ENCODE measurements at places on chromosomes 1 and 21. TPM values are rescaled to one million over a fixed set of nuclear protein-coding genes. Genes with fewer than 3 reads are reported as not detected.
A peak's percentile ranks its signal among the peaks of the same experiment; 100 is the strongest.

- no peak for DNase-seq
- H3K27me3 ChIP-seq: no peaks in the 10 kb centered on the region
- H3K27ac ChIP-seq: no peak overlapping the region
These were observed 110.9 kb downstream of the TOMM20 start for GRCh38 chr1:235017719-235018118.

- no peaks in the 10 kb centered on the region for H3K27me3 ChIP-seq
- peaks cover 55% of the 10 kb centered on the region for H3K4me1 ChIP-seq
- H3K27ac ChIP-seq: peak overlapping the region; percentile 50
- H3K4me3 ChIP-seq: no peak overlapping the region
- no peak for DNase-seq
- no peaks in the 10 kb centered on the region for H3K36me3 ChIP-seq
These were observed 24.0 kb downstream of the ECE1 start for GRCh38 chr1:21266119-21266774.

- no peak overlapping the region for H3K4me3 ChIP-seq
- no peak for DNase-seq
- no peaks in the 10 kb centered on the region for H3K36me3 ChIP-seq
- no peaks in the 10 kb centered on the region for H3K27me3 ChIP-seq
These were observed 71.0 kb upstream of the CACHD1 start for GRCh38 chr1:64398936-64399335.

- H3K27ac ChIP-seq: no peak overlapping the region
- no peak for DNase-seq
- no peaks in the 10 kb centered on the region for H3K27me3 ChIP-seq
- H3K36me3 ChIP-seq: no peaks in the 10 kb centered on the region
- H3K4me1 ChIP-seq: no peaks in the 10 kb centered on the region
These were observed 505.2 kb upstream of the ZRANB2 start for GRCh38 chr1:71586030-71586429.

DNA sequence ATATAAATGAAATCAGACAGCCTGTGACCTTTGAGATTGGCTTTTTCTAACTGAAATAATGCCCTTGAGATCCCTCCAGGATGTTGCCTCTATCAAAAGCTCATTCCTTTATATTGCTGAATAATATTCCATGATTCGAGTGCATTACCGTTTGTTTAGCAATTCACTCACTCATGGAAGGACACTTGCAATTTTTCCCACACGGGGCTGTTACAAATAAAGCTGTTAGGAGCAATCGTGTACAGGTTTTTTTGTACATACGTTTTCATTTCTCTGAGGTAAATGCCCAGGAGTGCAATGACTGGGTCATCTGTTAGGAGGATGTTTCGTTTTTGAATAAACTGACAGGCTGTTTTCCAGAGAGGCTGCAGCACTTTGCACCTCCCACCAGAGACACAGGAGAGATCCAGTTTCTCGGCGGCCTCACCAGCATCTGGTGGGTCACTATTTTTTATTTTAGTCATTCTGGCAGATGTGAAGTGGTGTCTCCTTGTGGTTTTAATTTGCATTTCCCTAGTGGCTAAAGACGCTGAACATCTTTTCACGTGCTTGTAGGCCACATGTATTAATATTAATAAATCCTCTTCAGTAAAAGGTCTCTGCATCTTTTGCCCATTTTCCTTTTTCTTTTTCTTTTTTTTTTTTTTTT lies 11.0 kb downstream of the PRDM15 start:
- H3K27ac ChIP-seq: no peak overlapping the region
- H3K36me3 ChIP-seq: no peaks in the 10 kb centered on the region
- DNase-seq: no peak
- no peaks in the 10 kb centered on the region for H3K4me1 ChIP-seq

The THEM5 gene
- total RNA-seq: not detected

The HAO2 gene
- total RNA-seq: not detected

The VCAM1 gene
- total RNA-seq: 4.9 TPM

The ATP8B2 gene
- 10.9 TPM for total RNA-seq

The CLDN19 gene
- total RNA-seq: not detected

The LMOD1 gene
- 9.6 TPM for total RNA-seq

All from heart right ventricle (tissue), 16 donors.